ENCODE measurements at places on chromosomes 13 and 19.
A peak's percentile ranks its signal among the peaks of the same experiment; 100 is the strongest.

DNA sequence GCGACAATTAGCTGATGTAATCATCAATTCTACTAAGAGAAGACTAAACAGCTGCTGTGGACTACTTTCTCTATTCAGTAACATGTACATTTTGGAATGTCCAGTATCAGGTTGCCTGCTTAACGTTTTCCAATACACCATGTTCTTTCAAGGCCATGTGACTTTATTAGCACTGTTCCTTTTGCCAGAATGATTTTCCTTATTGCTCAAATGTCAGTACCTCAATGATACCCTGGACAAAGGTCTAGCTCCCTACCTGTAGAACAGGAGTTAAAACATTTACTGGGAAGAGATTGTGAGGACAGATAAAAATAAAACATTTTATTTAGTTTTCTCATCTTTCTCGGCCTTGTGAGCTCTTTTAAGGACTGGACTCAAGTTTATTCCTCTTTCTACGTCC, 3.8 kb upstream of the RBM26 start:
- DNase-seq, result no peak

DNA sequence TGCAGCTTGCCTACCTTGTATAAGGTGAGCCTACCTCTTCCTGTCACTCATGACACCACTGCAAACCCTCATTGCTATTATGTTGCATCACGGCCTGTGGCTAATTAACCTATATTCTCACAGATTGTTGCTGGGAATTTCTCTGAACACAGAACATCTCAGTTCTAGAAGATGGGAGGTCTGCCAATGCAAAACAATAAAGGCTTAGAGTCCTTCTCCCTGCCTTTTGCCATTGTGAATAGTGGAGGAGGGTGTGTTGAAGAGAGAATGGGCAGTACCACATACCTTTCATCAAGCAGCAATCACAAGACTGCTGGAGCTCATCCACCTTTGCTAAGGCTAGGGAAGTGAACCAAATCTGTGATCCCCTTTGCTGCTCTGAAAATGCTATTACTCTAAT, 34.4 kb downstream of the WDFY2 start:
- DNase-seq, result no peak

- peak; percentile 70 for DNase-seq
Observed at GRCh38 chr19:10864538-10864899, 6.8 kb upstream of the CARM1 start.

GRCh38 chr13:112867301-112867711, 101.7 kb upstream of the MCF2L start:
- DNase-seq, result no peak

DNA sequence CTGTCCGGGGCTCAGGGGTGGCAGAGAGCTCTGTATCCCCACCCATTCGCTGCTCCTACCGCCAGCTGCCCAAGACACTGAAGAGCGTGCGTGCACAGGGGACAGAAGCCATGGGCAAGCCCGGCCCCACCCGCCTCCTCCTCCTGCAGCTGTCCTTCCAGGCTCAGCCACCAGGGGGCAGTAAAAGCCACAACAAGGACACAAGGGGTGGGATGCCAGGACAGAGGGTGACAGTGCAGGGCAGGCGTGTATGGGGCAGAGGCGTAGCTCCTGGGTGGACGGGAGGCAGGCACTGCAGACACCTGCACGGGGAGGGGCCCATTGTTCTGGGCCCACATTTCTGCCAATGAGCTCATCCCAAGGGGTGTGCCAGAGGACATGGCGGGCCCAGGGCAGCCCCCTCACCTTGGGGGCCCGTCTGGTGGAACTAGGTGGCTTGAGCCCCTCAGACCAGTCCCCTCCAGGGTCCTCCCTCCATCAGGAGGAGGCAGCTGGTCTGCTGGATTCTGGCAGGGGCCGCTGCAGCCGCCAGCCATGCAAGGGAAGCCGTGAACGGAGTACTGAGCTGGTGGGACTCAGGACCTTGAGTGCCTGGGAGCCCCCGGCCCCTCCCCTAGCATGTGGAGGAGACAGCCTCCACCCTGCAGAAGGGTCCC, 61.2 kb downstream of the MLLT1 start:
- DNase-seq, result peak; percentile 86

DNA sequence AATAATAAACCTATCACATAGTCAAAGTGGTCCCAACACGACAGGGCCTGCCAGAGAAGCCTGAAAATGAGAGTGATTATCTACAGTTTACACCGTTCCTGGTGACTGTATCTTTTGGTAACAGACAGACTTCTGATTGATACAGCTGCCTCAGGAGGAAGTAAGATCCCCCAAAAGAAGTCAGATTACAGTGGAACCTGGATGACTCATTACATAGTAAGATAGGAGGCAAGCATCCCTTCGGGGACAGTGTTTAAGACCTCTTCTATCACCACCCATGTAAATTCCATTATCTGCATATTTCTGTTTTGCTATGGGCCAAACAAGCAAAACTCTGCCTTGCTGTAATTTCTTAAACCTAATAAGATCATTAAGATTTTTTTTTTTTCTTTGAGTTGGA, 44.0 kb upstream of the FLT1 start:
- no peak for DNase-seq

DNA sequence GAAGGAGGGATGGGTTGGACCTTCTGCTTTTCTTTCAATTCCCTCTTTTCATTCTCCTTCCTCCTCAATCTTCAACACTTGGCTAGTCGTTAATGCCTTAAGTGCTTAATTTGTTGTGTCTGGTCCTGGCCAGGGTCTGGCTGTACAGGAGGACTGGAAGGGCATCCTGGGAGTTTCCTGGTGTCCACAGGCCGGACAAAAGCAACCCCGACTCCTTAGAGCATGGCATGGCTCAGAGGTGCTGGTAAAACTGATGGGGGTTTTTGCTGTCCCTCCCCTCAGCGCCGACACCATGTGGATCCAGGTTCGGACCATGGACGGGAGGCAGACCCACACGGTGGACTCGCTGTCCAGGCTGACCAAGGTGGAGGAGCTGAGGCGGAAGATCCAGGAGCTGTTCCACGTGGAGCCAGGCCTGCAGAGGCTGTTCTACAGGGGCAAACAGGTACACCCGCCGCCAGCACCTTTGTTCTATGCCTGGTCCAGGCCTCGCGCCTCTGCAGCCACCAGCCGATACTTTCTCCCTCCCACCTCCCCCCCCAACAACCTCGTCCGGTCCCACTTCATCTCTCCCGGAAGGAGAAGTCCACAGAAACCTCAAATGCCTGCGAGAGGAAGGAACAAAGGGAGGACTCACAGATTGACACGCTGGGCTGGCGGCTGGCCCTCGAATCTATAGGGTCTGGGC, 1.4 kb downstream of the UHRF1 start:
- DNase-seq, result no peak

DNA sequence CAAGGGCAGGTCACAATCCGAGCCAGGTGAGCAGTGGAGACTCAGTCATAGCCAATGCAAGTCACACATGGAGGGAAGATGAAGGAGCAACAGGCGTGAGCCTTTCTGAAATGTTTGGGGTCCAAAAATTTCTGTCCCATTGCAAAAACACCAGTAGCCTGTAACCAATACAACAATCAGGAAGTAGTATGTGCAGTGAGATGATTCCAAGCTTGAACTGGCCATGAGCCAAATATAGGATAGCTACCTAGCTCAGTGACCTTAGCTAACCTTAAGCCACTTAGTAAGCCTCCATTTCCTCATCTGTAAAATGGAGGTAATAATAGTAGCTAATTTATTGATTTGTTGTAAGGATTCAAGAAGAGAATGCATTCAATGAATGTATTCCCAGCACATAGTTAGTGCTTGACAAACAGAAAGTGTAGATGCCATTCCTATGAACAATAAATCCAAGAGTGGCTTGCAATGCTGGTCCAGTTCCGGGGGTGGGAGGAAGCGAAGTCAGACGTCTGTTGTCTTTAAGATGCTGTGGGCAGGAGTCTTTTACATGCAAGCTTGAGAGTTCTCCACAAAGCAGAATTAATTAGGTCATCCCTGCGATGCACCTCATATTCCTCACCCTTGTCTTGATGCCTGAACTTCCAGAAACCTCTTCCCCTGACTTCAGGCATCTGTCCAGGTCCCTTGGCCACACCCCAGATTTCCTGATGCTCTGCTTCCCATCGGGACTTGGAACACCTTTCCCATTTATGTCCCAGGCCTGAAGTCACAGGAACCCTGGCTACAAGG, 195.7 kb upstream of the UBL3 start:
- no peak for DNase-seq

DNA sequence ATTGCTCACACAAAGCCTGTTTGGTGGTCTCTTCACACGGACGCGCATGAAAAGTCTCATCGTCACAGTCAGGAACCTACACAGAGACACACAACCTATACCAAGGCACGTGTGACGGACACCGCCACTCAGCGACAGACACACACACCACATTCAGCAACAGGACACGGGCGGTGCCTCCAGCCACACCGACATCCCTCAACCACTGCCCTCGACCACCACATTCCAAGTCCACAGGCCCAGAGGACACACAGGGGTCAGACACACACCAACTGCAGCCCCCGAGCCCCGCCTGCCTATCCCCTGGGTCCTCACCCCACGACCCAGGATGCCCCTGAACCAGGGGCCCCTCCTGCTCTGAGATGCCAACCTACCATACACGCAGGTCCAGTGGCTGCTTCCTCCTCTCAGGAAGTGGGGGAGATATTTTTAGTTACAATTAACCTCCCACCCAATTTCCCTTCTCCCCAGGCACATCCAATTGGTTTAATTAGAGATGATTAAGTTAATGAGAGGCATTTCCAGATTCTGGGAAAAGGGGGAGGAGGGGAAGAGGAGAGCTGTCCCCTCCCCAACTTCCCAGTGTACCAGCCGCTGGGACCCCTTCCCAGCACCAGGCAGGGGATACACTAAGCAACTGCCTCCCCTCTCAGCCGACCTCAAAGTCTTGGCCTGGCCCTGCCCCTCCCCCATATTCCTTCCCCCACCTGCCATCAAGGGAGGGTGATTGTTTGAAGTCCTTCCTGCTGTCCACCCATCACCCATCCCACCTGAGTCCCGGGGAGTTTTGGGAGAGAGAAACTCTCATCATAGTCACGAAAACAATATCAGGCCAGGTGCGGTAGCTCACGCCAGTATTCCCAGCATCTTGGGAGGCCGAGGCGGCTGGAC, 20.4 kb downstream of the MEIS3 start:
- DNase-seq, result no peak

DNA sequence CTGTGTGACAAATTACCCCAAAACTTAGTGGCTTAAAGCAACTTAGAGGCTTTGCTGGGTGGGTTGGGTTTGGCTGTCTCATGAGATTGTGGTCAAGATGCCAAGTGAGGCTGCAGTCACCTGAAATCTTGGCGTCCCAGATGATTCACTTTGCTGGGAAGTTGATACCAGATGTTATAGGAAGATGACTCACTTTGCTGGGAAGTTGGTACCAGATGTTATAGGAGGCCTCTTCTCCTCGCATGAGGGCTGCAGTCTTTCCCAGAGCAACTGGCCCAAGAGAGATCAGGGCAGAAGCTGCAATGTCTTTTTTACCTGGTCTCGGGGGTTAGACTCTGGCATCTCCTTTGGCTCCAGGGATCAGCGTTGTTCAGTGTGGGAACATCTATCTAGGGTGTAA, 16.8 kb downstream of the TEX29 start:
- no peak for DNase-seq

- no peak for DNase-seq
Observed at GRCh38 chr13:39684531-39685137, 29.2 kb downstream of the COG6 start.

- no peak for DNase-seq
Observed at GRCh38 chr19:40216777-40217026, 1.5 kb downstream of the TTC9B start.

DNA sequence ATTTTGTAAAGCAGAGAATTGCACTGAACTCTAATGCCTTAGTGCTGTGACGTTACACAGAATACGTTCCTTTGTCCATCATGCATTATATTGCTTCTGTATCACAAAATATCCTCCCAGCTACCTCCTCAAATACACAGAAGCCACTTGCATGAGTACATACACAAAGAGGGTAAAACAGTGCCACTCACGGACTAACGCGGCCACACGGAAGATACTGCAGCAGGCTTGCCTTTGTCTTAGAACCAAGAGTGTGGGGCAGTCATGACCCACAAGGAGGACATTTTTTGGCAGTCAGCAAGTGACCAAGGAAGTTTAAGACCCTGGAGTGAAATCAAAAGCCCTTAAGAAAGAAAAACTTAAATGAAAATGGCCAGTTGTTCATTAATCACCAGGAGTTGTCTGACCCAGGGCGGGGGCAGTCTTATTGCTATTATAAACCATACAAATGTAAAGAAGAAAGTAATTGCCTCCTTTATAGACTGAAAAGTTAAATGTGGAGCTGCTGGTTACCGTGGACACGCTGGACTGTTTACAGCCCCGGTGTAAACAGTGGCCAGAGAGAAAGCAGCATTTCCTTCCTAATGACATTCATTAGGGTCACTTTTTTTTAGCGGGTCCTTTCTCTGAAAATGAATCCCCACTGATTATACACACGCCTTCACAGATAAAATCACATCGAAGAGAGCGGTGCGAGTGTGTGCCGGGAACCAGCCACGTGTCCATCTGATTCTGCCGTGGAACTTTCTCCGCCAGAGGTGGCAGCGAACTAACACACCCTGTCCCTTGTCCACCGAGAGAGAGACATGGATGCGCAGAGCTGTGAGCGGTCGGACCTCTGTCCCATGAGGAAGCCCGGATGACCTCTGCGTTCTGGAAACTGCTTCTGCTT, 66.8 kb downstream of the SOX1 start:
- DNase-seq, result no peak

- DNase-seq, result no peak
Observed at GRCh38 chr19:2213799-2214198, 22.3 kb downstream of the PLEKHJ1 start.

GRCh38 chr19:35013820-35014754, 14.0 kb downstream of the GRAMD1A start:
- DNase-seq, result peak; percentile 68

DNA sequence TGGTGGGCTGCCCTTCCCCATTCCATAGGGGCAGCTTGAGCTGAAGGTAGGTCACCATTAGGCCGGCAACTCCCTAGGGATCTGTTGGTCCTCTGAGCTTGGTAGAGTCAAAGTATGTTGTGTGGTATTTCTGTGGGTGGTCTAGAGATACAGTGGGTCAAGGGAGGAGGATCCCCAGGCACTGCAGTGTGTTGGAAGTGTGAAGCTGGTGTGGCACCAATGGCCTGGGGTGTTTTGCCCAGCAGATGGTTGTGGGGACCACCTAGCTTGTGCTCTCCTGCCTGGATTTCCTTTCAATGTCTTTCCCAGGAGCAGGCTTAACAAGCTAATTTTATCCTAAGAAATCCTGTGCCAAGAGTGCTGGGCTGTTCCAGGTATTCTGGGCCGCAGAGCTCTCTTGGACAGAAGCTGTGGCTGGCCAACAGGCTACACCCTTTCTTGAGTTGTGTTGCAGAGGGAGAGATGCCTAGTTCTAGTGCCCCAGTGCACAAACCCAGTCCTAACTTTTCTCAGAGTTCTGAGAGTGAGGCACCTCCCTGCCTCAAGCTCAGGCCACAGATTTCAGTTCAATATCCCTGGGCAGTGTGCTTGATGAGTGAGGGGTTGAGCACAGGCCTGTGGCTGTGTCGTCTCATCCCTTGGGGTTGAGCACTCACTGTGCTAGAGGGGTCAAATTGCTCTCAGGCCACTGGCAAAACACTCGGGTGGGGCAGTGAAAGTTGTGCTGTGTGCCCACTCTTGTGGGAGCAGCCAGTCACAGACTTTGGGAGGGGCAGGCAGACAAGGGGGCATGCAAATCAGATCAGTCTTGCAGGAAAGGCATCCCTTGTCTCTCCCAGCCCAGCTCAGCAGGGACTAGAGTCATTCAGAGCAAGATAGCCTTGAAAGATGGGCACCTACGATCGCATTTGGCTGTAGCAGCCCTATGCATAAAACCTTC, 1806.1 kb upstream of the MIR17HG start:
- no peak for DNase-seq

- no peak for DNase-seq
Observed at GRCh38 chr19:45168767-45169351, 8.1 kb upstream of the NKPD1 start.

All from CD4-positive, alpha-beta T cell (primary cell).